ENCODE measurements at places on chromosomes 1 and 21. TPM values are rescaled to one million over a fixed set of nuclear protein-coding genes. Genes with fewer than 3 reads are reported as not detected.
A peak's percentile ranks its signal among the peaks of the same experiment; 100 is the strongest.

ELAPOR1 gene
- total RNA-seq: 0.21 TPM

- no peak for DNase-seq
Measured at GRCh38 chr1:24484199-24484598, 18.4 kb upstream of the RCAN3 start.

DNA sequence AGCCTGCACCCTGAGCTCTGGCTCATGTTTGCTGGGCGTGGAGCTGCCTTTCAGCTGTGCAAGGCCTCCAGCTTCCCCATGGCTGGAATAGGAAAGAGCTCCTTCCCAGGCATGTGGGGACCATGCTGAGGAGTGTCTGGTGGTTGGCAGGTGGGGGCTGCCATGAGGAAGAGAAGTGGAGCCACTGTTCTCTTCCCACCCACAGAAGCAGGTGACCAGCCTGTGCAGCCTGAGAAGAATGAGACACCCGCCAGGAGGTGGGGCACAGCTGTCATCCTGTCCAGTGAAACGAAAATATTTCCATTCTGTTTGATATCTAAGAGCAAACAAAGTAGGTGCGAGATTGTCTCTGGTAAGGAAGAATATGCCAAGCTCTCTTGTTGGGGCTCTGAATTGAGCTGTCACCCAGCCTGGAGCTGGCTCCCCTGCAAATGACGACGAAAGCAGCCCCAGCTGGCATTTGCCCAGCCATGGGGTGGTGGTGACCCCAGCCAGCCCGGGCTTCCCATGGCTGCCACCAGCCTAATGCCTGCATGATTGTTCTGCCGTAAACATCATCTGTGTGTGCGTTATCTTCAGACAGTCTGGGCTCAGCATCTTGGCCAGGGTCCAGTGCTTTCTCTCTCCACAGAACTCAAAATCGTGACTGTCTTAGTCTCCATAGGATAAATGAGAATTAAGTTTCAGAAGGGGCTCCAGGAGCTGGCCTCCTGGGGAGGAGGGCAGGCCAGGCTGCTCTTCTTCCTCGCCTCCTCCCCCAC, 429.8 kb upstream of the VAMP3 start:
- peak; percentile 51 for DNase-seq

CCDC30 gene
- total RNA-seq: 1.4 TPM

- DNase-seq: no peak
Measured at GRCh38 chr1:110462093-110462492, 11.1 kb downstream of the PROK1 start.

DNA sequence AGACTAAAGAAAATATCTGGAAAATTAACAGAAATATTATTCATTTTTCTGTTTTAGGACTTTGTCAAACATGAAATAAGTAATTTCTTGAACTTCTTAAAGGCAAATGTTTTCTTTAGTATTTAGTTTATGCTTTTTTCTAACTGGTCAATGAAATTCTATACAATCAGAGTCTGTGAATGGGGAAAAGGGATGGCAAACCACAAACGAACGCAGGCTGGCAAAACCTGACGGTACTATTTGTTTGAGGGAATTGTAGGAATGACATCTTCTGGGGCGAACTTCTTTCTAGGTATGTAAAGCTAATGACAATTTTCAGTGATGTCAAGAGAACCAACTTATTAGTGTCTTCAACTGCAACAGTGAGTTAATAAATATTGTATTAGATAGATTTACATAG, 156.0 kb downstream of the SIPA1L2 start:
- DNase-seq: no peak

GRCh38 chr1:119139403-119139802, 1.1 kb downstream of the WARS2 start:
- DNase-seq: no peak

DNA sequence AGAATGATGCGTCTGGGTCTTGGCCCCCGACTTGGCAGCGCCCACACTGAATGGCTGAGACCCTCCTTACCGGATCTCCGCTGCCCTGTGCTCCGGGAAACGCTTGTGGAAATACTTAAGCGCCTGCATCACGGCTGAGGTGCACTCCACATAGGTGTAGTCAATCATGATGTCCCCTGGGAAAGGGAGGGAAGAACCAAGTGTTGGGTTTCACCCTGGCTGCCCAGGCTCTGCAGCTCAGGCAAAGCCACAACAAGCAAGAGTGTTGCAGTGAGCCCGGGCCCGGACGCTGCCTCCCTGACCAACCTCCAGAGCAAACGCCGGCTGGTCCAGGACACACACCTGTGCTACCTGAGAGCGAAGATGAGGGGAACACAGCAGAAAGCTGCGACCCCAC, 21.5 kb upstream of the SPATC1L start:
- DNase-seq: peak; percentile 12

PLA2G2F gene
- not detected for total RNA-seq

TFF1 gene
- not detected for total RNA-seq

TCHHL1 gene
- not detected for total RNA-seq

DNA sequence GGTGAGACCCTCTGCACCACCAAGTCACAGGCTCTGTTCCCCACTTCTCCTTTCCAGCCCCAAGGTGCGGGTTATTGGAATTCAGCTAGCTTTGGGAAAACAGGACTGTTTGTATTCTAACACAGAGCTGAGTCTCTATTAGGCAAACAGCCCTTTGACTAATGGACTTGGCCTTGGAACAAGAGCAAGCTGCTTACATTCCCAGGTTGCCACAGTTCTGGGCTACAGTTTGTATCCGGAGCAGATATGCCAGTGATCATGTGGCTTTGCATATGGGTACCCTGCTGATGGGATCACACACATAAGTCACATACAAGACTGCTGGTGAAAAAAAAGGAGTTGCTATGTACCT, 110.5 kb upstream of the COA6 start:
- DNase-seq: no peak

CA6 gene
- not detected for total RNA-seq

ANKRD35 gene
- 1.5 TPM for total RNA-seq

DNA sequence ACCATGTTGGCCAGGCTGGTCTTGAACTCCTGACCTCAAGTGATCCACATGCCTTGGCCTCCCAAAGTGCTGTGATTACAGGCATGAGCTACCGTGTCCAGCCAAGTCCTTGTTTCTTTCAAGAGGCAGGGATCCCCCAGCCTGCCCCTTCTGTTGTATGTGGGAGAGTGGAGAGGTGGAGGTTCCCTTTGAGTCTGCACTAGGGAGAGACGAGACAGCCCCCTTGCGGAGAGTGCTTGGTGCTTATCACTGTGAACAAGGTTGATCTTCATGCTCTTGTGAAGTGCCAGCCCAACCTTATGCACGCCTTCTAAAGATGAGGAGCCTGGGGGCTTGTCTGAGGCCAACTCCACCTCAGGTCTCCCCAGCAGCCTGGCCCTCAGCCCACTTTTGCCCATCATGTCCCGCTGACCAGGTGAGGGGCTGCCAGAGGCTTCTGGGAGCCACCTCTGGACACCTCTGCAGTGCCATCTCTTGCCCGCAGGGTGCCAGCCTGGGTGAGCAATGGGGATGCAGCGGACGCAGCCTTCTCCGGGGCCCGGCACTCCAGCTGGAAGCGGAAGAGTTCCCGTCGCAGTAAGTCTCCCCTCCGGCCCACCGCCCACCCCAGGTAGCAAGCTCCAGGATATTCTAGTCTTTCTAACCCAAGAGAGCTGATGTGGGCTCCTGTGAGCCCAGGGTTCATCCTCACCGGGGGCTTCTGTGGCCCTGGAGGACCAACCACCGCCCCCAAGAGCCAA, 62.3 kb downstream of the ARHGEF10L start:
- DNase-seq: no peak

DNA sequence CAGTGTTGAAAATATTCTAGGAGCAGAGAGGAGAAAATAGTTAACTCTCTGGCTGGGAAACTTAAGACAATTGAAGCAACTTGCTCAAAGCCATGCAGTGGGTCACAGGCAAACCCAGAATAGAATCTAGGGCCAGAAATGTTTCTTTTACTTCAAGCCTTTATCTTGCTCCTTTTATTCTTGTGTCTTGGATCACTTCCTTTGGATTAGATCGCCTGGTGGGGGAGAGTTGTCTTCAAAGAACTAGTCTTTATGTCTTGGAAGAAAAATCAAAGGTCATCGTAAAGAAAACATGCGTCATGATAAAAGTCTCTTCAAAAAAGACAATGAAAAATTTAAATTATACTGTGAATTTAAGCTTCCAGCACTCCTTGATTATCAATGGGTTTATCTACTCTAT, 493.6 kb upstream of the USP24 start:
- no peak for DNase-seq

GRCh38 chr1:184643661-184644060, 111.0 kb downstream of the EDEM3 start:
- no peak for DNase-seq

DNA sequence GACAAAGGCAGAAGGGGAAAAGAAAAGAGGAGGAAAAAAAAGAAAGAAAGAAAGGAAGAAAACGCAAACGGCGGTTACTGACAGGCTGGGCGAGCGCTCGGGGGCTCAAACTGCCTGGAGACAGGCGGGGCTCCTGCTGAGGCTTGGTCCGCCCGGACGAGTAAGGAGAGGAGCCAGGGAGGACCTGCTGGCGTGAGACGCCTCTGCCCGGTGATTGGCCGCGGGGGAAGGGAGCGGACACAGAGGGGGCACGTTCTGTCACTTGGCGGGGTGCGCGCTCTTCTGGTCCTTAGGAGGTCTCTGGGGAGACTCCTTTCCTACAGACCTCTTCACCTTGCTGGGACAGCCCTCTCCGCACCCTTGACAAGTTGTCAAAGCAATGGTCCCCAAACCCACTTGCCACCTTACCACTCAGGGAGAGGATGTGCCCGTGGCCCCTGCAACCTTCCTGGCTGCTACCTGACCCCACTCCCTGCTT, 791 bp upstream of the PIK3R3 start:
- DNase-seq: no peak

MROH7 gene
- total RNA-seq: 4.5 TPM

GRCh38 chr1:240402326-240402725, 209.6 kb downstream of the GREM2 start:
- no peak for DNase-seq

DNA sequence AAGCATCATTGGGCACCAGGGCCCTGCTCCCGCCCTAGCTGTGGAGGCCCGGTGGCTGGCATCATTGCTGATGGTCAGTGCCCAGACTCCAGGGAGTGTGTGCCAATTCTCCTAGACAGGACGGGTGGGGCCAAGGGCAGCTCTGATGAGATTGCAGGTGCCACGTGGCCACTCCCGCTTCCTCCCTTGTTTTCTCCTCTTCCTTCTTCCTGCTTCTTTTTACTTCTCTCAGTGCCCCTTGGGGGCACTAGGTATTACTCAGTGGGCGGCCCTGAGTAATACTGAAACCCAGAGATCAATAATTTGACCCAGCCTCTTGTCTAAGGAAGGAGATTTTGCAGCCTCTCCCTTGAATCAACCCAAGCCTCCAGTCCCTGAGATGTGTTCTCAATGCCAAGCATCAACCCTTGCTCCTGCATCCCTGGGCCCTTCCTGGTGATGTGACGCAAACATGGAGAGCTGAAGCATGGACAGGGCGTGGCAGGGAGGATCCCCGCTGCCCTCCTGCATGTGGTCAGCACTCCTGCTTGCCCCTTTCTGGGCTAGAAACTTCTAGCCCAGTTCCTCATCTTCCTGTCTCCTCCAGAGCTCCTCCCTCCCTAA, 32.4 kb downstream of the CDK18 start:
- no peak for DNase-seq

IGSF21 gene
- total RNA-seq: 1.0 TPM

DNA sequence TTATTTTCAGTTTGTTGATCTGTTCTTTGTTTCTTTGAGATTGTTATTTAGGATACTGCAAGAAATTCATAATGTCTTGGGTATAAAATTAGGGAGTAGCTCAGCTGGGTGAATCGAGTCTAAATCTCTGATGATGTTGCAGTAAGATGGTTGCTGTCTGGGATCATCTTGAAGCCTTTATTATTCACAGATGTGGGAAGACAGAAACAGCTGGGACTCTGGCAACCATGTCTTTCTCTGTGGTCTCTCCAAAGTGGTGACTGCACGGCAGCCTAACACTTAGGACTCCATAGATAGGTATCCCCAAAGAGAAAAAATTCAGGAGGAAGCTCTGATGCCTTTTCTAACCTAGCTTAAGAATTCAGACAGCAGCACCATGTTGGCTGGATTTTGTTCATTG, 52.7 kb downstream of the RAP1A start:
- no peak for DNase-seq

GRCh38 chr1:22317920-22318243, 133.8 kb upstream of the ZBTB40 start:
- DNase-seq: no peak
